GM12878 (cell line): ENCODE measurements at places on chromosomes 3 and 15.

GRCh38 chr3:4531478-4532025, 38.4 kb downstream of the ITPR1 start:
- DNase-seq = no peak

DNA sequence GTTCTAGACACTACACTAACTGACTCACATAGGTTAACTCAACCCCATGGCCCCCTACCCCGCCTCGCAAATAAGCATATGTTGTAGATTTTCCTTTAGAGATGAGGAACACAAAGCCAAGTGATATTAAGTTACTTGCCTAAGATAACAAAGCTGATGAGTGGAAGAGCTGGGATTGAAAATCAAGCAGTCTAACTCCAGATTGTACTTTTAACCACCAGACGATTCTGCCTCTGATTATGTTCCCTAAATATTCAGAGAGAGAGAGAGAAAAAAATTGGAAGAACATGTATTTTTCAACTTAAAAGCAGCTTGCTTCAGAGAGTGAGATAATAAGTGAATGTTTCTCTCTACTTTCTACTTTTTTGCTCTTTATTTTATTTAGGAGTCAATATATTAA, 66.9 kb upstream of the THBS1 start:
- DNase-seq = no peak

- DNase-seq = no peak
These were observed 20.9 kb downstream of the CEMIP start for GRCh38 chr15:80800067-80800466.

- no peak for DNase-seq
These were observed 4.0 kb downstream of the LHFPL4 start for GRCh38 chr3:9549600-9549999.

DNA sequence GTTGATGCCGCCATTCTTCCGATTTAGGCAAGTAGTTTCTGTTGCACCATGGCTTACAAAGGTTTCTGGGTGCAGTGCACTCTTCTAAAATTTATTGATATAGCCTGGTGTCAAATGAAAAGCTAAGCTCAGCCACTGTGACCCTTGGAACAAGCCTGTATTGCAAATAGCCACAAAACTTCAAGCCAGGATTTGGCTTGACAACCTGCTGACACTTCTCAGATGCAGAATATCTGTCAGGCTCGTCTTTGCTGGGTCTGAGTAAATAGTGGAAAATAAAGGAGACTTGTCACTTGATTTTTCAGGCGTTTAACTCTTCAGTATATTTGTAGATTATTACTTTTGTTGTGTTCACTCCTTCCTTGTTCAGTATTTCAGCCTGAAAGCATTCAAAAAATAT, 871.8 kb downstream of the OTOL1 start:
- no peak for DNase-seq

GRCh38 chr3:147431751-147432150, 22.6 kb downstream of the ZIC1 start:
- DNase-seq = no peak
